ENCODE measurements at places on chromosomes 1 and 21. TPM values are rescaled to one million over a fixed set of nuclear protein-coding genes. Genes with fewer than 3 reads are reported as not detected.

Gene LYSMD1
- 12.7 TPM for total RNA-seq

Gene DYNLT4
- not detected for total RNA-seq

Gene IGSF9
- total RNA-seq = under 0.01 TPM

Gene LCE1B
- not detected for total RNA-seq

Gene FAM20B
- 32.0 TPM for total RNA-seq

Gene OR2AK2
- total RNA-seq = 0.34 TPM

Gene PLCH2
- under 0.01 TPM for total RNA-seq

Gene GPR25
- total RNA-seq = not detected

Gene AIRE
- not detected for total RNA-seq

Gene B3GALT2
- 1.0 TPM for total RNA-seq

Gene CFHR2
- total RNA-seq = not detected

Gene CA14
- 77.8 TPM for total RNA-seq

Gene MIXL1
- under 0.01 TPM for total RNA-seq

Gene ERICH3
- not detected for total RNA-seq

Gene ASPM
- total RNA-seq = 30.0 TPM

Gene DMBX1
- not detected for total RNA-seq

Gene TMEM269
- not detected for total RNA-seq

Gene GJB5
- not detected for total RNA-seq

Gene GABRD
- total RNA-seq = not detected

Gene ANKRD65
- total RNA-seq = not detected

Gene CTSK
- 511 TPM for total RNA-seq

Gene SAMD13
- total RNA-seq = 2.8 TPM

Gene RASSF5
- 0.34 TPM for total RNA-seq

Gene KRTAP6-1
- not detected for total RNA-seq

Gene AADACL3
- not detected for total RNA-seq
